ENCODE measurements at places on chromosomes 1 and 21.

DNA sequence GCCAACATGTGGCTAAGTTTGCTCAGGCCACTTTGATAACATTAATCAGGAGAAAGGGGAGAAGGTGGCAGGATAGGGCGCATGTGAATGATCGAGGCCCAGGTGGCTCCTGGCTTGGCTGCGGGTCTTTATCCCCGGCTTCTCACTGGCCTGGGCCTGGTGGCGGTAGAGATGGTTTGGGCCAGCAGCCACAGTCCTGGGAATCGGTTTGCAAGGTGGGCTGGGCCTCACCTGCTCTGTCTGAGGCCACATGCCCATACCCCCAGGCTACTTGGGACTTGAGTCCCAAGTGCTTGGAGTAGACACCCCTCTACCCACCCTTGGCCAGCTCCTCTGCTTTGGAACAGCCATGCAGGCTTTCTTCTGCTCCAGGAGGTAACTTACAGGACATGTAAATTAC, 49.7 kb upstream of the DISP3 start:
- DNase-seq: no peak

GRCh38 chr1:7519861-7520395, 251.2 kb upstream of the VAMP3 start:
- no peak for DNase-seq

DNA sequence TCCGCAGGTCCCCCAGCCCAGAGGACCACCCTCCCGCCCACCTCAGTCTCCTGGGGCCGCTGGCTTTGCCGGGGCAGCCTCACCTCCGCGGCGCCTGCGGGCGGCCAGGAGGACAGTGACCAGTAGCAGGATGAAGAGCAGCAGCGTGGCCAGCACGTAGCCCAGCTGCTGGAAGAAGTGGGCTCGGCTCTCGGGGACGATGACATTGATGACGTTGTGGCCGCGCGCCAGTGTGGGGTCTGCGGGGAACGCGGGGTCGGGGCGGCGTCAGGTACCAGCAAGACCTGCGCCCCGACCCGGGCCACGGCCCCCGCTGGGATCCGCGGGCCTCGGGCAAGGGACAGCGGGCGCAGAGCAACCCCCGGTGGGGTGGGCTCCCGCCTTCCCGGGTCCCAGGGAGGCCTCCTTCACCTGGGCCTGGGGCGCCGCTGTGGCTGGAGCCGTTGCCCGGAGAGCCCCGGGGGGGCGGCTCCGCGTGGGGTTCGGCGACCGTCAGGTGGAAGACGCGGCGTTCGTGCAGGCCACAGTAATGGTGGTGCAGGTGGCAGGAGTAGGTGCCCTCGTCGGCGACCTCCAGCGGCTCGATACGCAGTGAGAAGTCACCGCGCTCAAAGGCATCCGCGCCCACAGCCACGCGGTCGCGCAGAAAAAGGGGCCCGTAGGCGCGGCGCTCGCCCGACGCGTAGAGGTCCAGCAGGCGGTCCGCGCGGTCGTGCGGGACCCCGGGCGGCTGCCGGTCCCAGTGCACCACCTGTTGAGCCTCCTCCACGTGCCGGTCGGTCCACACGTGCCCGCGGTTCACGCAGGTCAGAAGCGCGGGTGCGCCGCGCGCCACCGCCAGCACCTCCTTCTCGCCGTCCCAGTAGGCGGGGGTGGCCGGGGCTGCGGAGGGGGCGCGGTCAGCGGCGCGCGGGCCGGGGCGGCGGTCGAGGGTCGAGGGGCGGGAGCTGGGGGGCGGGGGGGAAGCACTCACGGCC, 3.8 kb downstream of the MXRA8 start:
- DNase-seq: no peak

DNA sequence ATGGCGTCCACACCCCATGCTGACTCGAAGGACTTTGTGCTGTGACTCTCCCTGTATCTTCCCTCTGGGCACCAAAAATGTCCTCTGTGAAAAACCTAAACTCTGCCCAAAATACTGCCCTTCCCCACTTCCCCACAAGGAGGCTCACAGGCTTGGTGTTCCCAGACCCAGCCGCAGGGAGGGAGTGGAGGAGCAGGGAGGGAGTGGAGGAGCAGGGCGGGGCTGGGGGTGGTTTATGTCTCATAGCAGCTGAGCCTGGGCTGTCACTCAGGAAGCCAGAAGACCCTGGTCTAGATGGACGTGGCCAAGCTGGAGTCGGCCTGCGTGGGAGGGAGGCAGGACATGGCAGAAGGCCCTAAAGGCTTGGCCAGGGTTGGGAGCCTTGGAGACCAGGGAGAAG, 461.7 kb downstream of the PTPRU start:
- no peak for DNase-seq

- DNase-seq: no peak
These were observed 1.3 kb downstream of the KMO start for GRCh38 chr1:241533326-241534115.

DNA sequence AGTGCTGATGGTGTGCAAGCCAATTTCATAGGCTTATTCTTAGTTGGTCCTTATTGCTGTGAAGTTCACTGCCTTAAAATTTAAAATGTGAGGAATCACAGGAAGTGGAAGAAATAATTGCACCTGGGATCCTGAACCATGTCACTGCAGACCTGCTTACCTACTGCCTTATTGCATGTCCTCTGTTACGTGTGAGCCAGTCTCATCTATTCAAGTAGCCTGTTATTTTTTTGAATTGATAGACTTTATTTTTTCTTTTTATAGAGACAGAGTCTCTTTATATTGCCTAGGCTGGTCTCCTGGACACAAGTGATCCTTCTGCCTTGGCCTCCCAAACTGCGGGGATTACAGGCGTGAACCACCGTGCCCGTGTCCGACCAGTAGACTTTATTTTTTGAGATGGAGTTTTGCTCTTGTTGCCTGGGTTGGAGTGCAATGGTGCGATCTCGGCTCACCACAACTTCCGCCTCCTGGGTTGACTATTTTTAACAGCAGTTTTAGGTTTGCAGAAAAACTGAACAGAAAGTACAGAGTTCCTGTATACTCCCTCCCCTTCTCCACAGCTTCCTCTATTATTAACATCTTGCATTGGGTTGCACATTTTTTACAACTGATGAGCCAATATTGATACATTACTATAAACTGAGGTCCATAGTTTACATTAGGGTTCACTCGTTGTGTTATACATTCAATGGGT, 14.0 kb upstream of the DISC1 start:
- DNase-seq: no peak

DNA sequence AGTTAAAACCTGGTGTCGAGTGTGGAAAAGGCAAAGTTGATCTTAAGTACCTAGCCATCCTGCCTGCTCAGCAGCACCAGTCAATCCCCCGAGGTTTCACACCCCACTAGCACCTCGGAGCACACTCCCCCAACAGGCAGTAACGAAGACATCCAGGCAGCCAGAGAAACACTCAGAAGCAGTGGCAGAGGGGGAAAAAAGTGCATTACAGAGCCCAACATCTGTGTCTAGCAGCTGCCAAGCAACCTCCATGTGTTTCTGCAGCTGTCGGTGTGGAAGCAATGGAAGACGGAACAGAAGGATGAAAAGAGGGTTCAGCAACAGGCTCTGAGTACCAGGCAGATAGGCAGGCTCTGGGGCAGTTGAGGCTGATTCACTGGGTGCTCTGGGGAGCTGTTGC, 73.4 kb upstream of the PROX1 start:
- DNase-seq: no peak
